ENCODE measurements at places on chromosomes 11 and 22. TPM values are rescaled to one million over a fixed set of nuclear protein-coding genes. Genes with fewer than 3 reads are reported as not detected.

- peaks cover 9% of the 10 kb centered on the region for H3K4me1 ChIP-seq
- peak; percentile 62 for DNase-seq
- no peak overlapping the region for H3K27ac ChIP-seq
- peaks cover 3% of the 10 kb centered on the region for H3K36me3 ChIP-seq
- H3K4me3 ChIP-seq: peak overlapping the region; percentile 94
Measured at GRCh38 chr11:776561-777287, 563 bp downstream of the GATD1 start.

The TESMIN gene
- total RNA-seq: 3.4 TPM

The TEX12 gene
- total RNA-seq: not detected

The PTDSS2 gene
- total RNA-seq: 46.4 TPM

DNA sequence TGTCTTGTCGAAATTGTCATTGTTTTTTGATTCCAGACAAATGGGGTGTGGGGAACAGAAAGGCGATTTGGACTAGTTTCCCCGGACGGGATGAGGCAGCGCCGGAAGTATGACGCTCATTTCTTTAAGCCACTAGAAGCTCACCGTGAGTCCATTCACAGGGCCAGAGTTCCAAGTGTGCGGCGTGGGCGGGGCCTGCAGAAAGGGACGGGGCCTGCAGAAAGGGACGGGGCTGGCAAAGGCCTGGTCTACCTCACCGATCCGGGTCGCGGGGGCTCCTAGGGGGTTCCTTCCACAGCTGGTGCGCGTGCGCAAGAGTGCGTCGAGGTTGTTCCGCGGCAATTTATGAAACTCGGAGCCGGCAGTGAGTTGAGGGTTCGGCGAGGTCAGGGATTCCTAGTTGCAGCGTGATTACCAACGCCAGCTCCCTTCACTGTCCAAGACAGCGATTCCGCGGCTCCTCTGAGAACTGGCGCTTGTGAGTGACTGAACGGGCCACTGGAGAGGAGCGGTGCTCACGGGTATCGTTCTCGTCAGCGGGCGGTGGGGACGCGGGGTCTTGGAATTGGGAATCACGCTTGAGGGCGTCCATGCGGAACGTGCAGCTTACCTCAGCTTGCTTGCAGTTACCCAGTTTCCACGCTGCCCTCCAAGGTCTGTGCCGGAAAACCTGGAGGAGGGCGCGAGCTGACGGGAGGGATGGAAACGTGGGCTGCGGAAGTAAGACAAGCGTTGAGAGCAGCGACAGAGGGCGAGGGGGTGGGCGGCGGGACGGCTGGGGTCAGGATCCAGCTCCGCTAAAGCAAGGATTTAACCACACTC is at the start of gene ZNF215:
TSS of gene ZNF215 (plus strand) at position 219 of the 822 bp plus-strand sequence. CDS start 5,847 bp downstream, outside the sequence.
- peaks cover 3% of the 10 kb centered on the region for H3K27me3 ChIP-seq
- peak within 1 kb of the TSS; percentile 94 for H3K4me3 ChIP-seq
- peak; percentile 84 for DNase-seq
- H3K4me1 ChIP-seq: peaks cover 28% of the 10 kb centered on the region
- peak within 1 kb of the TSS; percentile 88 for H3K27ac ChIP-seq

The MAP6 gene
- 0.26 TPM for total RNA-seq

The SCGB1C1 gene
- not detected for total RNA-seq

- no peak overlapping the region for H3K27ac ChIP-seq
- H3K36me3 ChIP-seq: peaks cover 27% of the 10 kb centered on the region
- H3K4me1 ChIP-seq: peaks cover 31% of the 10 kb centered on the region
- H3K4me3 ChIP-seq: no peak overlapping the region
- no peak for DNase-seq
Measured at GRCh38 chr11:8728563-8728962, 46.0 kb downstream of the RPL27A start.

DNA sequence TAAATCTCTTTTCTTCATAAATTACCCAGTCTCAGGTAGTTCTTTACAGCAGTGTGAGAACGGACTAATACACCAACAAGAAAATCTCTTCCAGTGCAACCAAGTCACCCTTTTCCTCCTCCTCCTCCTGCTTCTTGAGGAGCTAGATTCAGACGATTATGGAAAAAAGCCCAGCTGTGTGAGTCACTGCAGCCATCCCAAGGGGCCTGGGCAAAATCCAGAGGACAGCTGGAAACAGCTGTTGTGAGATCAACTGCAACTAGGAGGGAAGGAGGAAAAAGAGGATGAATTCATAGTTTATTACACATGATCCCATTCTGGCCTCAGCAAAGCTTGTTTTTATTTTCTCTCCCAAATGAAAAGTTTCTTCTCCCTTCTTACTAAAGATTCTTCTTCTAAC is 32.9 kb downstream of the RBFOX2 start:
- peak overlapping the region; percentile 19 for H3K27ac ChIP-seq
- H3K4me1 ChIP-seq: peaks cover 35% of the 10 kb centered on the region
- H3K27me3 ChIP-seq: no peaks in the 10 kb centered on the region
- no peak overlapping the region for H3K4me3 ChIP-seq
- no peak for DNase-seq
- H3K36me3 ChIP-seq: peaks cover 10% of the 10 kb centered on the region

GRCh38 chr11:58965246-58965985 is 26.1 kb downstream of the GLYATL1 start:
- H3K27ac ChIP-seq: no peak overlapping the region
- peaks cover 19% of the 10 kb centered on the region for H3K36me3 ChIP-seq
- H3K4me3 ChIP-seq: no peak overlapping the region
- peaks cover 1% of the 10 kb centered on the region for H3K27me3 ChIP-seq

- H3K27me3 ChIP-seq: no peaks in the 10 kb centered on the region
- no peak overlapping the region for H3K4me3 ChIP-seq
- peak overlapping the region; percentile 85 for H3K27ac ChIP-seq
- H3K4me1 ChIP-seq: peaks cover 45% of the 10 kb centered on the region
Measured at GRCh38 chr22:32628628-32629572, 154.3 kb downstream of the FBXO7 start.

The GSTT2 gene
- not detected for total RNA-seq

- peaks cover 5% of the 10 kb centered on the region for H3K36me3 ChIP-seq
- no peak for DNase-seq
- peaks cover 29% of the 10 kb centered on the region for H3K4me1 ChIP-seq
- no peak overlapping the region for H3K4me3 ChIP-seq
- peaks cover 6% of the 10 kb centered on the region for H3K27me3 ChIP-seq
Measured at GRCh38 chr11:92703449-92703830, 266.0 kb upstream of the MTNR1B start.

The DDTL gene
- total RNA-seq: 1.4 TPM

The DDIAS gene
- 11.2 TPM for total RNA-seq

Data from endothelial cell (in vitro differentiated cells).